ENCODE measurements at places on chromosomes 11 and 22.

GRCh38 chr11:122158171-122158570, 42.2 kb upstream of the BLID start:
- no peak for DNase-seq

DNA sequence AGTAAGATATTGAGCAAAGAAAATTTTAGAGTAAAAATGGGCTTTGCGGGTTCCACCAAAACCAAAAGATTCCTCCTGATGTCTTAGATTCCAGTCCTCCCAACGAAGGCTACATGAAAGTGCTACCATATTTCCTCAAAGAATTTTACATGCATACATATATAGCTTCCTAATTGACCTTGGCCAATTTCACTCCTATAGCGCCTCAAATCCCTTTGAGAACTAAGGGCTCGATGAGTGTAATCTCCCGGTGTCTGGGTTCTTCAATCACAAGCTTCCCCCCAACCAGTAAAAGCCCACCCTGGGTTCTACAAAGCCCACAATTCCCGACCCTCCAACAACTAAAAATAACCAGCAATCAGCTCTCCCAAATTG, 1.2 kb downstream of the SIK3 start:
- DNase-seq, result no peak

DNA sequence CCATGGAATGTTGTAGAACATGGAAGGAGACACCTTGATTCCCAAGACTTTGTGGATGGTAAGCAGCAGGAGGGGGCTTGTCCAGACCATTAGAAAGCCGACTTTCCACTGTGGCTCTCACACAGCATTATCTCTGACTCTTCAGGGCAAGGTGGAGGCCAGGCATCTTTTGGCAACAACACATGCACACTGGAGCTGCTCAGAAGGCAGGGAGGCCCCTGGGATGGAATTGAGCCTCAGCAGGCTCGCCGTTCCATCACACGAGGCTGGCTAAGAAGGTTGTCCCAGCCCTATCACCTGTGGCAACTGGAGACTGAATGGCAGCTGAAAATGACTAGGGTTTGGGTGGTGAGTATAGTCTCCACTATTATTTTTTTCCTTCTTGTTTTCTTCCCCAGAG, 76.3 kb upstream of the TMEM45B start:
- DNase-seq, result no peak

DNA sequence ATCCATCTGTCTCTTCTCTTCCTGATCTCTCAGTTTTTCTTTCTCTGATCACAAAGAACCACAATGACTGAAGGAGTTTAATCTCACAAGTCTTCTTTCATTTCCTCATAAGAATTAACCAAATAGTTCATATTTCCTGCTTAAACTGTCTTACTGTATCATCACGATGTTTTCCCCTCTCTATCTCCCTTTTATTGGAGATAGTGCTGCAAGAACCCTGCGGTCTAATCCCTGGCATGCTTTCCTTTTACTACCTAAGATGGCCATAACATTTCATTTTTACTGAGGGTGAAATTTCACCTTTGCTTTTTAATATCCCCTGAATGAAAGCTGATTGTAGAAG, 28.9 kb downstream of the CARD18 start:
- DNase-seq, result no peak

GRCh38 chr11:111837366-111837891, 34.0 kb downstream of the ALG9 start:
- DNase-seq, result no peak

DNA sequence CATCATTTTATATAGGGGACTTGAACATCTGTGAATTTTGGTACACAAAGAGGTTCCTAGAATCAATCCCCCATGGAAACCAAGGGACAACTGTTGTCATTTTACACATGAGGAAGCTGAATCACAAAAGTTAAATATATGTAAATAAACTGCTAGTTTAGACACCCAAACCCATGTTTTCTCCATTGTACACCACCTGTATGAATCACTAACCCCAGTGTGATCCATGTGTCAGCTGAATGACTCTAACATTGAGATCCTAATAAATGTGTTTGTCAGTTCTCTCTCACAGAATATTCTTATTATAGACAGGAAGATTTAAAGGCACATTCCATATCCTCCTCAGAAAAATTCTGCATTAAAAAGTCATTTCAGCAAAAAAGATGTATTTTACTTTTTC, 83.3 kb downstream of the ATG16L2 start:
- no peak for DNase-seq

DNA sequence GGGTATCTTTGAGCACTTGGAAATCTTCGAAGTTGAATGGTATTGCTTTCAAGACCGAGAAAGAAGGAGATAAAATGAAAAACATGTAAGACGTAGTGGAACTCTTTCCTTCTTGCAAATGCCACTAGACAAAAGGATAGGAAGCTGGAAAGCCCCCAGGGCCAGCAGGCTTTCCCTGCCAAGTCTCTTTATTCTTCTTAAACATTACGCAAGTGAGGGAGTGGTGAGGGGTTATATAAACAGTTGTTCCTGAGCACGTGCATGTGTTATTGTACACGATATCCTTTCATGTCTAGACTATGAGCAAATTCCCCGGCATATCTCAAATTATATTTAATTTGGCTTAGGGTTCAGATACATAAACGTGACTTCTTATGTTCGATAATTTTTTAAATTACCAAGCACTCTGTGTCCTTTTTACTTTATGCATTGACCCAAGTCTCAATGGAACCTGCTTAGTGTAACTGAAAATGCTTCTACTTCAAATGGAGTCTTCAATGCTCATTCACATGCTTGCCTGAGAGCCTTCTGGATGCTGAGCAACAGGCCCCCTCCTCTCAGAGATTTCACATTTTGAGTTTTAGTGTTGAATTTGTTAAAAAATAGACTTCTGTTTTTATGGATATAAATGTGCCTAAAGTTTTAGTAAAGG, 59.0 kb downstream of the PPP2R1B start:
- DNase-seq, result no peak

- DNase-seq, result no peak
Observed at GRCh38 chr11:118622376-118623268, 15.2 kb downstream of the PHLDB1 start.

GRCh38 chr22:30806391-30806861, 111.8 kb downstream of the OSBP2 start:
- DNase-seq, result no peak

DNA sequence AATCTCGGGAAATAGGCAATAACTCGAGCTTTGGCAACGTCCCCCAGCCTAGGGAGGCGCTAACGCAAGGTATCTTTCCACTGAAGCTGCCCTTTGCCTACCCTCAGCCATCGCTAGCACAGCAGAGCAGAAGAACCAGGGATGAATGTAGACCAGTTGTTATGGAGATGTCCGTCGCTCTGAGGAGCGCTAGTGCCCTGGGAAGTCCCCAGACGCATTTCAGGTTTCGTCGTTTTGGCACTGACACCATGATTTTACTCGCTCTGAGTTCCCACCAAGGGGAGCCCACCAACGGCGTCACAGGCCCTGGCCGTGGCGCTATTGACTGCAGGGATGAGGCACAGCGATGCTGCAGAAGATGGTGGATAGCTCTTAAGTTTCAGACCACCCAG, 22.7 kb upstream of the BDNF start:
- DNase-seq, result no peak

DNA sequence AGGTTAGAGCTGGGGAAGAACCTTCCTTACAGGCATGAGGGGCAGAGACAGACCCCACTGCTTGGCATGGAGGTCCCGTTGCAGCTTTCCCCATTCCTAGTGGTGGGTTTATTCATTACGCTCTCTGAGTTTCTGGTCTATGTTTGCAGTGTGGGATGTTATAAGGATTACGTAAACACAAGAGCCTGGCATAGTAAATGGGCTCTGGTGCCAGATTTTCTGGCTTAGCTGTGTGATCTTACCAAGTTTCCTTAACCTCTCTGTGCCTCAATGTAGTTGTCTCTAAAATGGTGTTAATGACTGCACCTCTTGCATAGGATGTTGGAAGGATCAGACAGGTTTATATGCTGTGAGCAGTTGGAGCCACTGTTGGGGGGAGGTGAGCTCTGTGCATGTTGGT, 15.1 kb downstream of the DTX4 start:
- no peak for DNase-seq

DNA sequence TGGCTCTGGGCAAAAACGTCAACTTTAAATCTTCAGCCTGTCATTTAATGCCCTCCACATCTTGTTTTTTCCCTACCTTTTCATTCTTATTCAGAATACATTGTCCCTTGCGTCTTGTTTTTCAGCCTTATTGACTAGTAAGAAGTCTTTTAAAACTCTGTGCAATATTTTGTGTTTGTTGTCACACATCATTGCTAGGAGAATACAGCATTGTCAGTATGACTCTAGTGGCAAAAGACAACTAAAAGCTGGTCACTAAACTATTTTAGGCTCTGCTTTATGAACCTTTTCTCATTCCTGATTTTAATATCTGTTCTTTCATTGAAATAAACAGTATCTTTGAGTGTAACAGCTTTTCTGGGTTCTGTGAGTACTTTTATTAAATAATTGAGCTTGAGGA, 447.8 kb upstream of the CCDC179 start:
- no peak for DNase-seq

DNA sequence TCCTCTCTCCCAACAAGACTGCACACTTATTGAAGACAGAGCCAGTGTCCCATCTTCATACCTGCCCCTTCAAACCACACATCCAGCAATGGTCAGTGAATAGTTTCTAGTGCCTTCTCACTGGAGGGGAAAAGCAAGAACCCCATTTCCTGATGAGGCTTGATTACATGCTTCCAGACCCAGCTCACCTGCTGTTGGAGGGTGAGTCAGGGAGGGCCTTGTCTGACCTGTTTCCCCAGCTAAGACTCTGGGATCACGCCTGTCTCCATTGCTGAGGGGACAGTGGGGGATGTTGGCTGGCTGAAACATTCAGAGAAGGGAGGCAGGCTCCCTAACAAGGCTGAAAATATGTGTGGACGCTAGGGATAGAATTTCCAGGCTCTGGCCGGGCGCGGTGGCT, 27.5 kb upstream of the ZDHHC13 start:
- no peak for DNase-seq

DNA sequence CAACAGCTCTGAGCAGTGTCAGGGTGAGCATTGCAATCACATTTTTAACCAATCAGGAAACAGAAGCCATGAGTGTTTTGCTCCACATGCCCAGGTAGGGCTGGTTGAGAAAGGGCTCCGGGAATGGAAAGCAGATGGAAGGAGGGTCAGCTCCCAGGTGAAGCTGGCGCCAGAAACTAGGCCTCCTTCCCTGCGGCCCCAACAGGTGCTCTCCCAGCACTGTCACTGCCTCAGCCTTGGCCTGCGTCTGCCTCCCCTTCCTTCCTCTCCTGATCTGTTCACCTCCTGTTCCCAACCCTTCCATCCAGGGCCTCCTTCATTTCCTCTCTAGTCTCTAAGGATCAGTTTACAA, 4.6 kb upstream of the VSIG10L2 start:
- DNase-seq, result no peak

- DNase-seq, result no peak
Observed at GRCh38 chr22:44956840-44957767, 52.7 kb downstream of the PHF21B start.
